Suppressor macrophage treated with lipopolysaccharide for 1 hour (primary cell): ENCODE measurements at places on chromosomes 1 and 21.
A peak's percentile ranks its signal among the peaks of the same experiment; 100 is the strongest.

GRCh38 chr1:101632548-101633272 lies 364.0 kb downstream of the OLFM3 start:
- DNase-seq, result no peak

DNA sequence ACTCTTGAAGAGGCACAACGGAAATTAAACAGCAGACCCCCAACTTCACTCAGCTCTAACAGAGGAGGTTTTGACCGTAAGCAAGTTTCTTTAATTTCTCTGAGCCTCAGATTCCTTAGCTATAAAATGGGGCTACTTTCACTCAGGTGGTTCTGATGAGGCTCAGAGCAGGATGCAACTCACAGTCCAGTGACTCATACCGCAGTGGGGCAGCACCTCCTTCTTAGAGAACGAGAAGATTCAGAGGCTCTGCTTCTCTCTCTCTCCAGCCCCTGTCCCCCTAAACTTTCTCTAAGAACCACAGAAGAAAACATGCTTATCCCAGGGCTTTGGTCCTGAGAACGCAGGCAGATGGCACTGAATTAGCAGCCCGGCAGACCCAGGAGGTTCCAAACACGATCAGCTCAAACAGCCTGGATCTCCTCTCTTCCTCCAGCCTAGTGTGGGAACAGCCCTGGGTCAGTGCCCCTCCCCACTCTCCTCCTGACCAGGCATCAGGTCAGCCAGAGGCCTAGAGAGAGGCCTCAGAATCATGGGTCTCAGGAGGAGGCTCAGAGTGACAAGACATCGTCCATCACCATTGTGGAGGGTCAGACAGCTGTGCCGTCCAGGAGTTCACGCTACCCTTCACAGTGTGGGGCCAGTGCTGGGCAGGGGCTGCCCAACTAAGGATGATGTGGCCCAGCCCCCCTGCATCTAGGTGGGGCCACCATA lies 433.0 kb downstream of the PTPRU start:
- DNase-seq, result no peak

- DNase-seq, result no peak
Observed at GRCh38 chr1:203527013-203527412, 33.1 kb downstream of the OPTC start.

GRCh38 chr21:43882952-43883545 lies 18.0 kb downstream of the AGPAT3 start:
- no peak for DNase-seq

GRCh38 chr21:39502631-39503030 lies 50.9 kb downstream of the SH3BGR start:
- no peak for DNase-seq

GRCh38 chr1:62746086-62746808 lies 37.7 kb upstream of the ATG4C start:
- DNase-seq, result peak; percentile 81

- no peak for DNase-seq
Observed at GRCh38 chr1:168832661-168833060, 103.7 kb upstream of the DPT start.

DNA sequence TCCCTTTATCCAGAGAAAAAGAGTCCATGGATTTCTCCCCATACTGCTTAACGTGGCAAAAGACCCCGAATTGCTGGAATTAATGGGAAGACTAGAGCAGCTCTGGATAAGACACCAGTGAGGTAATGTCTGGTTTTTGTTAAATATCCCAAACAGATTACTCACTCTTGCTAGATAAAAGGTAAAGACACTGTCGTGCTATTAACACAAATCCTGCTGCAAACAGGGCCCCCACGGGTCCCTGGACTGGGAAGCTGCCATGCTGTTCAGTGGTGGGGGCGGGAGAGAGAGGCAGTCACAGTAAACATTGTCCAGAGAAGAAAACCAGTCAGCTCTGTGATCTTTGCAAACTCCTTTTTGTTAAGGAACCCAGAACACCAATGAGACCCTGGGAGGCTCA lies 15.2 kb upstream of the SRP9 start:
- DNase-seq, result no peak

GRCh38 chr1:78833491-78833890 lies 173.0 kb downstream of the ADGRL4 start:
- peak; percentile 12 for DNase-seq

DNA sequence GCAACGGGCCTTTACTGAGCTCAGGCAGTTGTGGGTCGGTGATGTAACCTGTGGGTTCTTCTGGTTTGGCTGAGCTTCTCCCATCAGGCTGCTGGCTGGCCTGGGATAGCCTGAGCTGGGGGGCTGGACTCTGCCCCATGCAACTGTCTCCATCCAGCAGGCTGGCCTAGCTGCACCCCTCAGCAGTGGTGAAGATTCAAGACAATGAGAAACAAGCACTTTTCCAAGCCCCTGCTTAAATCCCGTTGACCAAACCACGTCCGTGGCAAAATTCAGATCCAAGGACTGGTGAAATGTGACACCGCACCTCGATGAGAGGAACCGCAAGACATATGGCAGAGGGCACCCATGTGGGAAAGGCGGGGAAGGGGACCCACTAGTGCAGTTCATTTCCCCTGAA lies 25.6 kb downstream of the PRSS38 start:
- DNase-seq, result no peak

DNA sequence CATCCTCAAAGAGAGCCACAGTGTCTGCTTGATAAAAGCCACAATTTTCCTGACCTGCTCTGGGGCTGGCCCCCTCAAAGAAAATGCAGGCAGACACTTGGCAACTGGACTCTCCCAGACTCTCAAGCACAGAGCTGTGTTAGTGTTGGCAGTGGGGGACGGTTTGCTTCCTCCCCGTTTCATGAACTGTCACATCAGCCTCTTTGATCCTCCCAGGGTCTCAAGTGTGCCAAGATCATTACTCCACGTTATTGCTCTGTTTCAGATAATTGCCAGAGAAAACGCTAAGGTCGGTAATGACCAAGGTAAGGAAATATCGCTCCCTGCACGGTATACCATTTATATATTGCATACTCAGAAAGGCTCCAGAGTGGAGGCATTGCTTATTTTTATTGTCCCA lies 138.8 kb downstream of the NTMT2 start:
- DNase-seq, result no peak
